ENCODE measurements at places on chromosomes 11 and 22.

DNA sequence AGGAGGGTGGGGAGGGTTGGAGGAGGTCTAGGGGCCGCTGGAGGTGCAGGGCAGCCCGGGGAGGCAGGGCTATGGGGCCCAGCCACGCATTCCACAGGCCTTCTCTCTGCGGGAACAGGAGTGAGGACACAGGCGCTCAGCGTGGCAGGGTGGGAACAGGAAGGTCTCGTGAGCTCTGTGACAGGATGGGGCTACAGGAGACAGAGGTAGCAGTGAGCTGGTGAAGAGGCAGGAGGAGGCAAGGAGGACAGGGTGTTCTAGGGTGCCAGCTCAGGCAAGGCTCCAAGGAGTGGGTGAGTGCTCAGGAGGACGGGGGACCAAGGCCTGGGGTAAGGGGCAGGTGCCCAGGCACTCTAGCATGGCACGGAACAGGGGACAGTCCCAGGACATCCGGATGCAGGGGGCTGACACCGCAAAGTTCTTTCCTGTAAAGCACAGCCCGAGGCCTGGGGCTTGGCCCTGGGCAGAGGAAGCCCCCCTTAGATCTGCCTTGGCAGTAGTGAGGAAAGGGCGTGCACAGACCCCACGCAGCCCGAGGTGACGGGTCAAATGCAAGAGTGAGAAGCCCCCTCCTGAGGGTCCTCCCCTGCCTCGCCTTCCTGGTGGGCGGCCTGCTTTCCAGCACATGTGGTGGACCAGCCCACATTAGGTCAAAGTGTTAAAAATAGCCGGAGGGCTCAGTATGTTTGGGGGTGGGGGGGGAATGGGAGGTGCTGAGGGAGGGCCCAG, 4.7 kb upstream of the NEAT1 start:
- peak; percentile 40 for DNase-seq

GRCh38 chr11:45885274-45885920, at the start of gene MAPK8IP1:
Gene MAPK8IP1, plus strand, starts transcription at chr11:45885651. Its CDS starts 170 bp downstream, at chr11:45885821.
- DNase-seq, result peak; percentile 59

DNA sequence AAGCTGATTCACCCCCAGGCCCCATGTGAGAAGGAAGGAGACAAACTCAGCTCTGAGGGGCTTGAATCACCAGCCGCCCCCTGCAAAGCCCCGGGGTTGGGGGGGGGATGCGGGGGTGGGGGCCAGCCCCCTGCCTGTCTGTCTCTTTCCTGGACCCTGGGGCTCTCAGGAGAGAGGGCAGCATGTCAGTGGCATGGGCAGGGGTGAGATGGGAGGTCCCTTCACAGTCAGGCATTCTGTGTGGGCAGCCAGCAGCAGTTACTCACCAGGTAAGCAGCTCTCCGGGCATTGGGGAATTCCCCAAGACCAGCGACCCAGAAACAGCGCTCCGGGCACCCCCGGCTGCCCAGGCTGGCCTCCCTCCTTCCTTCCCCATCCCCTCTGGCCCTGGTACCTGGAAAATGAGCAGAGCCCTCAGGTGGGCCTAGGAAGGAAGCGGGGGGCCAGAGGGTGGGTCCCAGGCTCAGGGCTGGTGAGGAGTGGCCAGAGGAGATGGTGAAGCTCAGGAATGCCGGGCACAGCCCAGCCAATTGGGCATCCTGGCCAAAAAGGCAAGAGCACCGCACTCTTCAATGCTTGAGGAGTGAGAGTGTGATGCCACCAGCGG, 4.2 kb upstream of the LIF start:
- peak; percentile 58 for DNase-seq

DNA sequence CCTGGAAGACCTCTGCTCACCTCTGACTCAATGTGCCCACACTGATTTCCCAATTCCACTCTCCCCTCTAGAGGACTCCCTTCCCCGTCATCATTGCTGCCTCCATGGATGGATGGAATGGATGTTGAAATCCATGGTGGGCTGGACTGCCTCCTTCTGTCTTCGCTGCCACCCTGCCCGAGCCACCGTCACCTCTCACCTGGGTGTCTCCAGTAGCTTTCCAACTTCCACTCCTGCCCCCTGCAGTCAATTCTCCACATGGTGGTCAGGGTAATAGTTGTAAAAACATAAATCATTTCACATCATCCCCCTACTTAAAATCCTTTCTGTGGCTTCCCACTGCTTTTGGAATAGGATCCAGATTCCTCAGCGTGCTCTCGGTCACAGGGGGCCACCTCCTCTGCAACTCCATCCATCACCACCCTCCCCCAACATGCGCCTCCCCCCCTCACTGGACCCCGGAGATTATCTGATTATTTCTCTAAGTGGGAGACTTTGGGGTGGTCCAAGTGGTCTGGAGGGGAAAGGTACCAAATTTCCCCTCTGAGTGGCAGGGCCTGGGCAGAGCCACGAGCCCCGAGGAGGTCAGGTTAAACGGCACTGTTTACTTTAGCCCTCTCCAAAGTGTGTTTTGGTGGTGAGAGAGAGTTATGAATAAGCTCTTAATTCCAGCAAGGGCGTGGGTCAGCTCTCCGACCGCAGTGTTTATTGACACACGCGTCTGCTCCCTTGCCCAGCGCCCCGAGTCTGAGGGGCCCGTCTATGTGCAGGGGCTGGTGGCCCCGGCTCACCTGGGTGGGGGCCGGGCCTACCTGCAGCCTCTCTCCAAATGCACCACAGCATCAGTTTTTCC, 313.7 kb downstream of the MN1 start:
- DNase-seq, result no peak

GRCh38 chr11:123152951-123153350, 42.1 kb downstream of the CLMP start:
- no peak for DNase-seq

GRCh38 chr11:33185756-33186155, 24.5 kb upstream of the CSTF3 start:
- DNase-seq, result no peak

GRCh38 chr11:85672105-85672902, 7.4 kb upstream of the CREBZF start:
- DNase-seq, result no peak

DNA sequence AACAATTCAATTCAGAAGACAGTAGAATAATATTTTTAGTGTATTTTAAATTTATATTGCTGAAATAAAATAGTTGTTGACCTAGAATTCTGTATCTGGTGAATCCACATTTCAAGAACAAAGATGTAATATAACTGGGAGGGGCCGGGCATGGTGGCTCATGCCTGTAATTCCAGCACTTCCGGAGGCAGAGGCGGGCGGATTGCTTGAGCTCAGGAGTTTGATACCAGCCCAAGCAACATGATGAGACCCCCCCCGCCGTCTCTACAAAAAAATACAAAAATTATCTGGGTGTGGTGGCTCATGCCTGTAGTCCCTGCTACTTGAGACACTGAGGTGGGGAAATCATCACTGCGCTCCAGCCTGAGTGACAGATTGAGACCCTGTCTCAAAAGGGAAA, 72.6 kb downstream of the CD82 start:
- DNase-seq, result no peak

- DNase-seq, result no peak
Measured at GRCh38 chr11:29263971-29264682, 752.7 kb downstream of the KCNA4 start.

DNA sequence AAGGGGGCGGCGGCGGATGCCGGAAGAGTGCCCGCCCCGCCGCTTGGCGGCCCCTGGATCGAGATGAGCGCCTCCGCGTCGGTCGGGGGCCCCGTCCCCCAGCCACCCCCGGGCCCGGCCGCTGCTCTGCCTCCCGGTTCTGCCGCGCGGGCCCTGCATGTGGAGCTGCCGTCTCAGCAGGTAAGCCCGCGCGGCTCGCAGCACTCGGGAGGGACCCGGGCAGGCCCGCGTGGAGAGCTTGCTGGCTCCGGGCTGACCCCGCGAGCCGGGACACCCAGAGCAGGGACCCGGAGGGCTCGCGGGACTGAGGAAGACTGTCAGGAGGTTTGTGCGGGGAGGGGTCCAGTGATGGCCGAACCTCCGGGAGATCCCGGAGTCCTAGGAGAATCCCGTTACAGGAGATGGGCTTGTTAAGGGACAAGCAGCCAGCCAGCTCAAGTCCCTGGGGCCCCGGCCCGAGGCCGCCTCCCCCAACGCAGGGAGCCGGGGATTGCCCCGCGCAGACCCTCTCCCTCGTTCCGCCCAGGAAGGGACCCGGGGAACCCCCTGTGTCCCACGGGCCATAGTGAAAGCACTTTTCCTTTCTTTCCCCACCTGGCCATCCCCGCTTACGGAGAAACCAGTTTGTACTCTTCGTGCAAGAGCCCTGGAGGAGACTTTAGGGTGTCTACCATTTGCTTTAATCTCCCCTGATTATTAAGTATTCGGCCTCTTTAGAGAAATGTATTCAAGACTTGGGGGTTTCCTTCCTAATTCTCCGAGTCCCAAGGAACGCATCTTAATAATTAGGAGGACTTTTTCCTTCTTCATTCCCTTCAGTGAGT, 547 bp downstream of the UVRAG start:
- peak; percentile 52 for DNase-seq

- DNase-seq, result no peak
Measured at GRCh38 chr22:41380993-41381328, 781 bp upstream of the TEF start.

DNA sequence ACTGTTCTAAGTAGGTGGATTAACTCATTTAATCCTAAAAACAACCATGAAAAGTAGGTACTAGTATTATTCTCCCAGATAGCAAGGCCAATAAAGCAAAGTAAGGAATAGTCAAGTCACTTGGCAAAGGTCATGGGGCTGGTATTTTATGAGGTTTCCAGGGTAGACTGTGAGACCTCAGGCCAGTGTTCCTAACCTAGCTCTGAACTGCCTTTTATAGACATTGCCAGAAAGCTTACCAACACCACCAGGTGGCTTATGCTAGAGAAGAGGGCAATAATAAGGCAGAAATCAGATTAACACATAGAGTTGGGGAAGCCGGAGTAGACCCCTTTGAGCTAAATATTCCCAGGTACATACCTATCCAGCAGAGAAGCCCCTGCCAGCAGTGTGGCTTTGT, 490.9 kb upstream of the TENM4 start:
- no peak for DNase-seq

DNA sequence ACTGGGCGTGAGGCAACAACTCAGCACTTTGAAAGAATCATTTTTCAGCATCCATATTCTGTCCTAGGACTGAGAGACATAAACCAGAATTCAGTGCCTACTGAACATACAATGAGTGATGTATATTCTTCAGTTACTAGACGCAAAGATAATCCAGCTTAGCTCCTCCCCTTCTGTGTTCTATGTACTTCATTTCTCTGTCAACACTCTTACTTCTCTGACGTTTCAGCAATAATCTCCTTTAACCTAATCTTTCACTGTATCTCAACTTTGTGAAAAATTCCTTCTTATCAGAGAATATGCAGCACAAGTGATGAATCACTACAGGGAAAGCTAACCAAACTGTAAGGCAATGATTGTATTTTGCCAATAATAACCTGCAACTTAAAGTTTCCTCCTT, 2.5 kb upstream of the OR51B5 start:
- no peak for DNase-seq

DNA sequence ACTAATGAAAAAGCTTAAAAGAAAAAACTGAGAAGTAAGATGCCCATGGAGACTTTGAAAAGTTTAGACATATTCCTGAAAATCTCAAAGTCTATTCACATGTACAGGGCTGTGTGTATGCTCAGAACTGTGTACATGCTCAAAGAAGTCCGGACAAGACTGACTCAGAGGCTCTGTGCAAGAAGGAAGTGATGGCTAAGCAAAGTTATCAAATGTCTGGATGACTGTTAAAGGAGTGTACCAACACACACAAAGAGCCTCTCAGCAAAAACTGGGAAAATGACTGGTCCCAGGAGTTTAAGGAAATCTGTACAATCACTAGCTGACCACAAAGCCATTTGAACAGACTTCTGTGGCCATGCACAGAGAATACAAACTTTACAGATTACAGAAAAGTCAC, 33.1 kb upstream of the ARHGAP32 start:
- no peak for DNase-seq

GRCh38 chr11:123313262-123313661, 116.8 kb upstream of the GRAMD1B start:
- DNase-seq, result no peak

GRCh38 chr11:64842366-64842759, 2.1 kb downstream of the CDC42BPG start:
- no peak for DNase-seq

GRCh38 chr11:123841174-123841573, 35.0 kb upstream of the OR6M1 start:
- DNase-seq, result no peak

GRCh38 chr11:119338318-119338890, 2.3 kb downstream of the C1QTNF5 start:
- peak; percentile 72 for DNase-seq

DNA sequence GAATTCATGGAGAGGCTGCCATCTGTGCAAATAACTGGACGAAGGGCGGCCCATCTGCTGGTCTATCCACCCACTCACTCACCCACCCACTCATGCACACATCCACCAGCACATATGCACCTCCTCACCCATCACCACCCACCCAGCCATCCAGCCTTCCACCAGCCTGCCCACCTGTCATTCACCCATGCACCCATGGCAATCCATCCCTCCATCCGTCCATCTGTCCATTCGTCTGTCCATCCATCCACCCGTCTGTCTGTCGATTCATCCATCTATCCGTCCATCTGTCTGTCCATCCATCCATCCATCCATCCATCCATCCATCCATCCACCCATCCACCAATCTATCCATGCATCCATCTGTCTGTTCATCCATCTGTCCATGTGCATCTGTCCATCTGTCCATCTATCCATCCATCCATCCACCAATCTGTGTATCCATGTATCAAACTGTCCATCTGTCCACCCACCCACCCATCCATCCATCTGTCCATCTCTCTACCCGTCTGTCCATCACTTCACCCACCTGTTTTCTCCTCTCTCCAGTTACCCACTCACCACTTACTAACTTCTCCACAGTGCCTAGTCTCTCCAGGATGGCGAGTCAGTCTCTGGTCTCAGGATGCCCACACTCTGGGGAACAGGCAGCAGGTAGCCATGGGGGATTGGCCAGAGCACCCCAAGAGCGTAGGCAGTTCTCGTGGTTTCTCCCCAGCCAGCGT, 8.9 kb downstream of the TRPM5 start:
- no peak for DNase-seq

GRCh38 chr11:42779555-42779954, 532.2 kb upstream of the API5 start:
- no peak for DNase-seq

DNA sequence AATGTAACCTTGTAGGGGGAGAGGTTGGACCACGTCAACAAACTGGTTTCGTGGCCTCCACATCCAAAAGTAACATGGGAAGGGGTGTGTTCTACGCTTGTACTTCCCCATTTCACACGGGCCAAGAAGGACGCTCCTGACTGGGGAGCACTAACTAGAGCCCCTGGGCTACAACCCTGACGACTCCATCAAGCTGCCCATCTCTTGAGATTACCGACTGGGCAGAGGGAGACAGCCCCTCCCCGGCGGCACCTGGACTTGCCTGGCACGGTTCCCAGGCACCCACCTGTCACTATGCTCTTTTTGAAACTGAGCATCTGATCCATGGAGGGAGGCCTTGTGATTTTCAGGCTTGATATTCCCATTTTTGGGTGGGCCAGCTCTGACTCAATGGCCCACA, 68.5 kb downstream of the SHANK2 start:
- DNase-seq, result no peak

DNA sequence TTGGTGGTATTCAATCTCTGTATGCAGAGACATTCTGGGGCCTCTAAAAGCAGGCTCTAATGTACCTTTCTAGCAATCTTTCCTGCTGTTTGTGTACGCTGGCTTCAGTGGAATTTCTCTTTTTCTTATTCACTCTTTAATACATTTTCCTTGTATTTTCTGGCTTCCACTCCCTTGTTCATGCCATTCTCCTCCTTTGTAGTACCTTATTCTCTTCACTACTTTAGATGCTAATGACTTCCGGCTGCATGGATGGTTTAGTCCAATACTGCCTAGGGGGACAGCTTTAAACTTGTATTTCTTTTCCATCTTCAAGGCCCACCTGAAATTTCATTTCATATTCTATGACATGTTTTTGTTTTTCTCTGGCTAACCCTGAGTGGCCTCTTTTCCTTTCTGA, 40.2 kb downstream of the DDX10 start:
- no peak for DNase-seq
